ENCODE measurements at places on chromosomes 3 and 15.

GRCh38 chr3:147906285-147906684 lies 497.1 kb downstream of the ZIC1 start:
- H3K27ac ChIP-seq = no peak overlapping the region
- no peak overlapping the region for H3K4me3 ChIP-seq
- no peaks in the 10 kb centered on the region for H3K27me3 ChIP-seq
- H3K4me1 ChIP-seq = peaks cover 3% of the 10 kb centered on the region

DNA sequence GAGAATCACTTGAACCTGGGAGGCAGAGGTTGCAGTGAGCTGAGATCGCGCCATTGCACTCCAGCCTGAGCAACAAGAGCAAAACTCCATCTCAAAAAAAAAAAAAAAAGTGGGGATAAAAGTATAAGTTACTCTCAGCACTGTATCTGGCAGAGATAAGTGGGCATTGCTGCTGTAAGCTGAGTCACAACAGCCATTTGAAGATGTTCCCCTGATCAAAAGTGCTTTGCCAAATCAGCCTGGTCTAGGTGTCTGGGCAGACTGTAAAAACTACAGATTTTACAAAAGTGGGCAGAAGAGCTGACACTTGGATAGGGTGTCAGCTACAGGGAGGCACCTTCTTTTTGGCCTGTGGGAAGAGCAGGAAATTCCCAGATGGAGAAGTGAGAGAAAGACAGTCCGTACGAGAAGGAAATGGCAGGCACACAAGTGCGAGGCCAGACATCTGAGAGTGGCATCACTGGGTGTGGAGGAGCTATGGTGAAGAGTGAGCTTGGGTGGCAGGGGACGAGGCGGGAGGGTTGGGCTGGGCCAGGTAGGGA lies 78.5 kb downstream of the TRAK1 start:
- H3K4me1 ChIP-seq = no peaks in the 10 kb centered on the region

DNA sequence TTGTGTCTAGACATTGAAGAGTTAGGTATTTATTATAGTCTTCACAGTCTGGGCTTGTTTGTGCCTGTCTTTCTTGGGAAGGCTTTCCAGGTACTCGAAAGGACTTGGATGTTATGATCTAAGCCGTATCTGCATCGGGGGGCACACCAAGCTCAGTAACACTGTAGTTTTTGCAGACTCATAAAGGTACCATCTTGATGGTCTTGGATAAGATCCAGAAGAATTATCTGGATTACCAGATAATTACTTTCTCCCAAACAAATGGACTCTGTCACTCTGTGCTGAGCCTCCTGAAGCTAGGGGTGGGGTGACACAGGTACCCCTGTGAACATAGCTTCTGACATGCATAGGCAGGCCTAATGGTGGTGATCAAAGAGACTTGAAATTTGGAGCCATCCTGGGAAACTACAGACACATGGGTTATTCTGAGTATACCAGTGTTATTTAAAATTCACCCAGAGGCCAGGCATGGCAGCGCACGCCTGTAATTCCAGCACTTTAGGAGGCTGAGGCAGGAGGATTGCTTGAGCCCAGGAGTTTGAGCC lies 238.6 kb upstream of the TPM1 start:
- H3K4me3 ChIP-seq = no peak overlapping the region
- no peak overlapping the region for H3K27ac ChIP-seq

DNA sequence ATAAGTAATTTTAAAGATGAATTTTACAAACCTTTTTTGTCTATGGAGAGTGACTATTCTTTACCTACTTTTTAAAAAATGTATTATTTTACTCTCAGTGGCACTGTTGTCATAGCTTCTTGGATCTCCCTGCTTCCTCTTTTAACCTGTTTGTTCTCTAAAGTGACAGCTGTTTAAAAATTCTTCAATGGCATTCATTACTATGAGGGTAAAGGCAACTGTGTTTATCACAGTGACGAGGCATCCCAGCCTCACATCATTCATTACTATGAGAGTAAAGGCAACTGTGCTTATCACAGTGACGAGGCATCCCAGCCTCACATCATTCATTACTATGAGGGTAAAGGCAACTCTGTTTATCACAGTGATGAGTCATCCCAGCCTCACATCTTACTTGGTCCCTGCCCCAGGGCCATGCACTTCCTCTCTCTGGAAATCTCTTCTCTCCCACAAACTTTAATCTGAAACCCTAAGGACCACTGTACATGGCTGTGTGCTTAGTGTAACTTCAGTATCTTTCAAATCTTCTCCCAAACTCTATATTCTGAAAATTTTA lies 101.7 kb upstream of the ZNF717 start:
- DNase-seq = no peak
- H3K27me3 ChIP-seq = no peaks in the 10 kb centered on the region
- H3K36me3 ChIP-seq = no peaks in the 10 kb centered on the region
- H3K4me1 ChIP-seq = no peaks in the 10 kb centered on the region
- H3K4me3 ChIP-seq = no peak overlapping the region

DNA sequence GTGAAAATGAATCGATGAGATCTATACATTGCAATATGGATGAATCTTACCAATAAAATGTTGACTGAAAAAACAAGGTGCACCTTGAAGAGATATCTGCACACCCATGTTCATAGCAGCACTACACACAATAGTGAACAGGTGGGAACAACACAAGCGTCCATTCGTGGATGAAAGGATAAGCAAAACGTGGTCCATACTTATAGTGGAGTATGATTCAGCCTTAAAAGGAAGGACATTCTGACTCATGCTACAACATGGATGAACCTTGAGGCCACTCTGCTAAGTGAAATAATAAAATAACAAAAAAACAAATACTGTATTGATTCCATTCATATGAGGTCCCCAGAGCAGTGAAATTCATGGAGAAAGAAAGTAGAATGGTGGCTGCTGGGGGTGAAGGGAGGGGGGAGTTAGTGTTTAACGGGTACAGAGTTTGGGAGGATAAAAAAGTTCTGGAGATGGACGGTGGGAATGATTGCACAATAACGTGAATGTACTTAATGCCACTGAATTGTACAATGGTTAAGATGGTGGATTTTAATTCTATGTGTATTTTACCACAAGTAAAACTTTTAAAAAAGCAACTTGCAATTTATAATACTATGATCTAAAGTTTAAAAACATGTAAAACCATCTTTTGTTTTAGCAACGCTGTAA lies 35.6 kb downstream of the IQSEC1 start:
- H3K27me3 ChIP-seq = no peaks in the 10 kb centered on the region
- H3K36me3 ChIP-seq = peaks cover 2% of the 10 kb centered on the region
- H3K27ac ChIP-seq = no peak overlapping the region
- peaks cover 31% of the 10 kb centered on the region for H3K4me1 ChIP-seq
- H3K4me3 ChIP-seq = no peak overlapping the region

DNA sequence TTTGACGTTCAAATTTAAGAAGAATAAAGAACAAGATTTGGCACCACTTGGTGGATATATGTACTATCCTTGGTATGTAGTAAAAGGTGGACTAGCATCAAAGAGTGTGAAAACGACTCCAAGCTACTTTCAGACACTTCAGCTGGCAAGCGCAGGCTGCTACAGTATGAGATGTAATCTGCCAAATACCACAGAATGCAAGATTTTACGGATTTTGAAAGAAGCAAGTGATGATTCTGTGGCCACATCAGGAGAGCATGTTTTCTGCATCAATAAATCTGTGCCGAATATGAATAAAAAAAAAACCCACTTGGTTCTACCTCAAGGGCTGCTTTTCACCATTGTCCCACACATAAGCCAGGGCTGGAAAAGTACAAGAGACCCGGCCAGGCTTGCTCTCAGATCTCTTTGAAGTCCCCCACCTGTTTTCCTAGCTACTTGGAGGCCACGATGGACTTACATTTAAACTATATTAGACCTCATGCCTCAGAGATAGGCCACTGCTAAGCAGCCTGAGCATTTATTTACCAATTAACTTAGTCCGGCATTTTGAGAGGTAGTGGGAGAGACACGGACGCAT lies 37.4 kb downstream of the MYO1E start:
- no peak for DNase-seq
- H3K4me1 ChIP-seq = no peaks in the 10 kb centered on the region
- H3K27ac ChIP-seq = no peak overlapping the region
- no peaks in the 10 kb centered on the region for H3K27me3 ChIP-seq
- H3K36me3 ChIP-seq = no peaks in the 10 kb centered on the region

DNA sequence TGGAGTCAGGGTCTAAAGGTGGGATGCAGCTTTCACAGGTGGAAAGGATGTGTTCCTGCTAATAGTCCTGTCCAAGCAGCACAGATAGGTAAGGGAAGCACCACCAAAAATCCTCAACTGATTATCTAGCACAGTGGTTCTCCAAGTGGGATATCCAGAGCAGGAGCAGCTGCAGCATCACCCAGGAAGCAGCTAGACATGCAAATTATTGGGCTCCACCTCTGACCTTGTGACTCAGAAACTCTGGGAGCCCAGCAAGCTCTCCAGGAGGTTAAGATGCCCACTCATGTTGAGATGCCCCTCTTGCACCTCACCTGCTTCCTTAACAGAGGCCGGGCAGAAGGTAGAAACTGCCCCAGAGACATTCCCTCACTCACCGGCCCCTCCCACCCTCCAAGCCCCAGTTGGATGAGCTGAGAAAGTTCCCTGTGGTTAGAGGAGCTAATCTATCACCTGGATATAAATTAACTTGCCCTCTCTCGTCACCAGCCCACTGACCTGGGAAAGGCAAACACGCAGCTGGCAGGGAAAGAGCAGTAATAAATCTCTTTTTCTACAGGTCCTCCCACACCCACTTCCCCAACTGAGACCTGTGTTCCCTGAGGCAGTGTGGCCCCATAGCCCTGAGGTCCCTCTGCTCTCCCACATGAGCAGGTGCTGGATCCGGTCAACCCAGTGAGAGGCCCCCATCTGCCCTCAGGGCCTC lies 39.3 kb downstream of the ADCY5 start:
- H3K4me1 ChIP-seq = no peaks in the 10 kb centered on the region
- DNase-seq = no peak
- H3K27ac ChIP-seq = no peak overlapping the region
- no peaks in the 10 kb centered on the region for H3K36me3 ChIP-seq
- no peaks in the 10 kb centered on the region for H3K27me3 ChIP-seq
- H3K4me3 ChIP-seq = no peak overlapping the region

DNA sequence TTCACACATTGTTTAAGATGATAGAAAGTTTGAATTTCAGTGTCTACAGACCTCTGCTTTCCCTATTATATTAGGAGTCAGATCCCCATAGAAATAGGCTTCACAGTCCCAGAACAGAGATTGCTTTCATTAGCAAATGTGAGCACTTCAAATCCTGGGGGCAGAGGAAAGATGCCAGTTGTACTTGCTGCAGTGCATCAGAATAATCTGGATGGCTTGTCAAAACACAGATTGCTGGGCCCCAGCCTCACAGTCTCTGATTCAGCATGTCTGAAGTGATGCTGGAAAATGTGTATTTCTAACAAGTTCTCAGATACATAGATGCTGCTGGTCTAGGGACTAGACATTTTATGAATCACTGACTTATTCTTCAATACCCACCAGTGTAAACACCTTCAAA lies 375.2 kb downstream of the FGF12 start:
- H3K4me3 ChIP-seq = no peak overlapping the region
- H3K27ac ChIP-seq = no peak overlapping the region
- DNase-seq = no peak
- no peaks in the 10 kb centered on the region for H3K27me3 ChIP-seq

- H3K36me3 ChIP-seq = no peaks in the 10 kb centered on the region
- H3K4me1 ChIP-seq = peaks cover 13% of the 10 kb centered on the region
- H3K27me3 ChIP-seq = no peaks in the 10 kb centered on the region
- H3K4me3 ChIP-seq = no peak overlapping the region
- no peak overlapping the region for H3K27ac ChIP-seq
Measured at GRCh38 chr3:13217253-13217652, 144.0 kb upstream of the IQSEC1 start.

- peak overlapping the region; percentile 27 for H3K4me3 ChIP-seq
- no peaks in the 10 kb centered on the region for H3K36me3 ChIP-seq
- peaks cover 18% of the 10 kb centered on the region for H3K4me1 ChIP-seq
- no peak for DNase-seq
Measured at GRCh38 chr3:158105710-158106253, 438 bp downstream of the SHOX2 start.

DNA sequence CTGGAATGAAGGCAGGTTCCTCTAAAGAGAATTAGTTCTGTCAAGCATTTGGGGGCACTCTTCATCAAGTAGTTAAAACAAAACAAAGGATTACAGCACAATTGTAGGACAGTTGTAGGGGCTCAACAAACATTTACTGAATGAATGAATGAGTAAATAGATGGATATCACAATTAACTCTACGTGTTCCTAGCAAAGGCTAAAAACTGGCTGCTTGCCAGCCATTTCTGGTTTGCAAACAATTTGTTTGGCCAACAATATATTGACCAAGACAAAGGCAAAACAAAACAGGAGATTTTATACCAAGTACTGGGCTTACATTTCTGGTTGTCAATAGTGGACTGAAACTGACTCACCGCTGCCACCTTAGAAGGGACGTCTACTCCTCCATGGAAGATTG lies 116.8 kb downstream of the ZNF280D start:
- no peaks in the 10 kb centered on the region for H3K27me3 ChIP-seq
- peaks cover 2% of the 10 kb centered on the region for H3K4me1 ChIP-seq
- H3K4me3 ChIP-seq = no peak overlapping the region

- H3K4me3 ChIP-seq = no peak overlapping the region
- no peaks in the 10 kb centered on the region for H3K4me1 ChIP-seq
- H3K36me3 ChIP-seq = no peaks in the 10 kb centered on the region
- DNase-seq = no peak
- H3K27ac ChIP-seq = no peak overlapping the region
Measured at GRCh38 chr3:31004025-31004678, 109.7 kb upstream of the GADL1 start.

- no peak overlapping the region for H3K4me3 ChIP-seq
- DNase-seq = no peak
- no peaks in the 10 kb centered on the region for H3K36me3 ChIP-seq
- no peaks in the 10 kb centered on the region for H3K27me3 ChIP-seq
- H3K27ac ChIP-seq = no peak overlapping the region
Measured at GRCh38 chr3:196621611-196622010, 17.9 kb upstream of the NRROS start.

- no peaks in the 10 kb centered on the region for H3K27me3 ChIP-seq
- peak overlapping the region; percentile 80 for H3K27ac ChIP-seq
- H3K4me1 ChIP-seq = no peaks in the 10 kb centered on the region
- DNase-seq = peak; percentile 3
- peak overlapping the region; percentile 88 for H3K4me3 ChIP-seq
Measured at GRCh38 chr15:55407498-55408011, 604 bp downstream of the CCPG1 start.

DNA sequence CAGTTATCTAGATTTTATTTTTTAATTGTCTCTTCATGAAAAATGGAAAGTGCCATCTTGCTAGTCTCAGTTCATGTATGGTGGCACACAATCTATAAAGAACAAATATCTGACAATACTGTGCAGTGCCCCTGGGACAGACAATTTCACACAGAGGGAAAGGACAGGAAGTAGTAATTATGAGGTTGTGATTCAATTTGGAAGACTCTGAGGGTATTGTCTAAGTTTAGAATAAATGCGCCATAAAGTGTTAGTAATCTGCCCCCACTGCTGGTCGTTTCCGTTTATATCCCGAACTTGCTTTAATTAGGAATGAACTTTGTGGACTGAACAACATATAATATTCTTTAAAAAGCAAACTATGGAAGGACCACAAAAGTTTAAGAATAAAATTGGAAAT lies 196.4 kb upstream of the SLC24A5 start:
- no peak overlapping the region for H3K27ac ChIP-seq
- no peaks in the 10 kb centered on the region for H3K4me1 ChIP-seq
- no peaks in the 10 kb centered on the region for H3K36me3 ChIP-seq
- no peak overlapping the region for H3K4me3 ChIP-seq
